Muscle of back (tissue), 13 donors: ENCODE measurements at places on chromosomes 2 and 18.

GRCh38 chr2:216700088-216700567 is 4.8 kb upstream of the IGFBP5 start:
- peak; percentile 79 for DNase-seq

- peak; percentile 19 for DNase-seq
Observed at GRCh38 chr2:204722207-204722606, 176.9 kb downstream of the PARD3B start.

- no peak for DNase-seq
Observed at GRCh38 chr2:24253303-24253919, 78.6 kb downstream of the FAM228A start.

DNA sequence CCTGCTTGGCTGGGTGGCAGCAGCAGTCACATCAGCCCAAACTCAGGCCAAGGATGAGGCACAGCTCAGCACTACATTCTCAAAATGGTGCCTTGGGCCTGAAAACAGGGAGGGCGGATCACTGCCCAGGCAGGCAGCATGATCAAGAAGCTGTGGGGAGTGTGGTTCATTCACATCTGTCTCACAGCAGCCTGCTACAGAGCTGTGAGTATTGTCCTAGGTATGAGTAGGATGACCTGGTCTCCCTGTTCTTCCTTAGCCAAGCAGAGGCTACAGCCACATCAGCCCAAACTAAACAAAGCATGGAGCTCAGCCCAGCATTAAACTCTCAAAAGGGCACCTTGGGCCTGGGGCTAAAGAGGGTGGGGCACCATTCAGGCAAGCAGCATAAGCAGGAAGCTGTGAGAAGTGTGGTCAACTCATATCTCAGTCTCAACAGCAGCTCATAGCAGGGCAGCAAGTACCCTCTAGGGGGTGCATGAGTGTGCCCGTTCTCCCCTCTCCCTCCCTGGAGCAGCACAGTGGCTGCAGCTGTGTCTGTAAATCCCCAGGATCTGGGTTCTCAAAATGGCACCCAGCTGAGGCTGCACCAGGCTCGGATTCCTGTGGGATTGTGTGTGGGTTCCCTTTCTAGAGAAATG is 139.6 kb downstream of the TRABD2A start:
- DNase-seq: no peak

GRCh38 chr2:97738179-97739019 is 25.0 kb downstream of the ZAP70 start:
- no peak for DNase-seq

DNA sequence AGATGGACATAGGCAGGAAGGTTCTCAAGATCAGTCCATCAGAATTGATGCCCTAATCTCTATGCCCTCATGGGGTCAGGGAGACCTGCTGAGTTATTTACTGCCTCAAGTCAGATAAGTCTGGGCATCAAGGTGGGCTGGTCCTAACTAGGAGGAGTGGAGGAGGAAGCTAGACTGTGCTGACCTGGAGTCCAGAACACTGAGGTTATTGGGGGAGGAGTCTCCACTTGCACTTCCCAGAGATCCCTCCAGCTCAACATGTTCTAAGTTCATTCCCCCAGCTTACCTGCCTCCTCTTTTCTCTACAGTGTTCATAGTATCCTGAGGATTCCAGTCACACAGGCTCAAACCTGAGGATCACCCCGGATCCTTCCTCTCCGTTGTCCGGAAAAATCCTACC is 19.3 kb downstream of the EVA1A start:
- no peak for DNase-seq

GRCh38 chr2:146762786-146763185 is 1082.0 kb upstream of the ACVR2A start:
- DNase-seq: no peak

DNA sequence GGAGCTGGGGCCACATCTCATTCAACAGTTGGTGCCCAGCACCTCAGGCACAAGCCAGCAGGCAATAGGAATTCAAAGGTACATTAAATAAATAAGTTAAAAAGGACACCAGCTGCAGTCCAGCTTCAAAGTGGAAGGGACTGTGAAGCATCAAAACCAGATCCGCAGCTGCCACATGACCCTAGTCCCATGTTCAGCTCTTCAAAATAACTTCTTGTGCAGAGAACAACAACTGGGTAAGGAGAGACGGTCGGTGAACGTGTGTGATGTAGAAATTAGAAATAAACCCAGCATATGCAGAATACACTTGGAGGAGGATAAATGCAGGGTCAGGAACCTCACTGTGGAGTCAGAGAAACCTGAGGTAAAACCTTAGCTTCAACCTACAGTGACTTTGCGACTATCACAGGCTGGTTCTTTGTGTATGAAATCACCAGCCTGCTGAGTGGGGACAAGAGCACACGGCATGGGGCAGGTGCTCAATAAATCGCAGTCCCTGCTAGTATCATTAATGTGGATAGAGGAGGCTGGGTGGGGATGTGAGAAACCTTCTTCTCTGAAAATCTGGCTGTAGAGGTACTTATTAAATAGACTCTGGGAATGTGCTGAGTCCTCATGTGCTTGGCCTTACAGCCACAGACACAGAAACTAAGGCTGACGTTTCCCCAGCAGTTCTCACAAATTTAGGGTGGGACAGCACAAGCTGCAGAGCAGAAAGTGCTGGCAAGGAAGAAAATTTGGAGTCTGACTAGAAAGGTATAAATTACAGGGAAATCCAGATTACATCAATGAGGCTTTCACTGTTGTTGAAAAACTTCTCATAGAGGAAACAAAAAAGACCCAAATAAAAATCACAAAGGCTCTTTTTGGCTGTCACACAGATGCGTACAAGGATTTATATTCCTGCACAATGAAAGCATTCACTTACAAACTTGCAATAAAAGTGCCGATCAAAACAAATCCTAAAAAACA is 20.7 kb downstream of the FBXO15 start:
- DNase-seq: no peak

DNA sequence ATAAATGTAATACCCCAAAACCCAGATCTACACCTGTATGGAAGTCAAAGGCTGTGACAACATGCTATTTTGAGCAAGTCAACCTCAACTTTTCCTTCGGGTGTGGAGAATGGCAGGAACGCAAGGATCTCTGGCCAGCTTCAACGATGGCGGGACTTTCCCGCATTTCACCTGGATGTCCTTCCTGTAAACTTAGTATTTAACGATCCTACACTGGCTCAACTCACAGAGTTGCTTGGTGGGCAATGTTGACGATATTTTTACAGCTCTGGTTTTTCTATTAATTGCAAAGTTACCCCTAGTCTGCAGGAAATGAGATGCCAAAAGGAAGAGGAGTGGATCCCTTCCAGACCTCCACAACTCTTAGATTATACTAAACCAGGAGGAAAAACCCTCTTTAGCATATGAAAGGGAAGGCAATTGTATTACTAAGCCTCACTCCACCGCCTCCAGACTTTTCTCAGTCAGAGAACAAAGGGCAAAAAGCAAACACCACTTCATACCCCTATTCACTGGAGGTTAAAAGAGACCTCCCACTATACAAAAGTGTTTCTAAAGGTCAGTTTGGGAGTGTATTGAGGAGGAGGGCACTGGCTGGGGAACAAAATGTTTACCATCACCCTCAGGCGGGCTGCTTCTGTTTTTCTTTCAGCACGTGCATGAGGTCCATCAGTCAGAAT is 56.5 kb upstream of the ACVR1 start:
- no peak for DNase-seq

DNA sequence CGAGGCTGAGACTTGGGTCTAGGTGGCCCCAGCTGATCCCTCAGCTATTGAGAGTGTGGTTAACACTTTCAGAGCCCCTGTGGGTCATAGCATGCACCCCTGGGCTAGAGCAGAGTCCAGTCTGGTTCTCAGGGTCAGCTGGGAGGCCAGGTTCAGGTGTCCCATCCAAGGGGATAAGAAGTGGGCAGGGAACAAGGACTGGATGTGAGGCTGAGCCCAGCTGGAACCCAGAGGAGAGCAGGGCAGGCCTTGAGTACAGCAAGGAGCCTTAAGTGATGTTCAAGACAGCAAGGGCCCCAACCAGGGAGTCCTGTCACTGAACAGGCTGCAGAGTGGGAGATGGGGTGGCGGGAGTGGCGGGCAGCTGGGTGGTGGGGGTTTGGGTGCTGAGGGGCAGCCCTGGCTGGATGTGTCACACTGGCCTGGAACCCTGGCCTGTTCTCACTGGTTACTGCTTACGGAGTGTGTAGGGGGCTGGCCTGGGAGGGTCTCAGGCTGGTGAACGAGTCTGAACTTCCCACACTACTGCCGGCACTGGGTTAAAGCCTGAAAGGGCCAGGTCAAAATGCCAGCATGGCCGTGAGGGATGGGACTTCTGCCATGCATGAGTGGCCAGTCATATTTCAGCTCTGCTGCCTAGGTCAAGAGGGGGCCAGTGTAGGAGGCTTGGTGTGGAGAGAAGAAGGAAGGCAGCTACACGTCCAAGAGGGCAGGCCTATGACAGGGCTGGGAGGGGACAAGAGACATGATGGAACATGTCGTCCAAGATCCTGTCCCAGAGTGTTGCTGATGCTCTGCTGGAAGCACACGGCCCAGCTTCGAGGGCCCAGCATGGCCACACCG is 13.6 kb downstream of the TMEM185B start:
- no peak for DNase-seq

DNA sequence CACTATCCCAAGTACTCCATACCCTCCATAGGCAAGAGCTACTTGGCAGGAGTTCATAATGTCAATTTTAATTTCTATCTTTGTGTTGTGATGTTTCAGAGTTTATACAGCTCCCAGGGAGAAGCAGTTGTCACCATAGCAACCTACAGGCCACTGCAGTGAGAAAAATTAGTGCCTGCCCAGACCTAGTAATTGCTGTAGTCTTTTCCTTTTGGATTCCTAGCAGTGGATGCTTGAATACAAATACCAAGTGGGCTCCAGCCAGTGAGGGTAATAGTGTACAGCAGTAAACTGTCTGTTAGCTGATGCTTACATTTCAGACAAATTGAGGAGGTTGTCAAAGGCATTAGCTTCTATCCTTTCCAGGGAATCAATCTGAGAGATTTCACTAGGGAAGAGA is 26.7 kb downstream of the LHCGR start:
- DNase-seq: no peak

GRCh38 chr2:132897111-132897510 is 227.1 kb upstream of the LYPD1 start:
- DNase-seq: no peak

DNA sequence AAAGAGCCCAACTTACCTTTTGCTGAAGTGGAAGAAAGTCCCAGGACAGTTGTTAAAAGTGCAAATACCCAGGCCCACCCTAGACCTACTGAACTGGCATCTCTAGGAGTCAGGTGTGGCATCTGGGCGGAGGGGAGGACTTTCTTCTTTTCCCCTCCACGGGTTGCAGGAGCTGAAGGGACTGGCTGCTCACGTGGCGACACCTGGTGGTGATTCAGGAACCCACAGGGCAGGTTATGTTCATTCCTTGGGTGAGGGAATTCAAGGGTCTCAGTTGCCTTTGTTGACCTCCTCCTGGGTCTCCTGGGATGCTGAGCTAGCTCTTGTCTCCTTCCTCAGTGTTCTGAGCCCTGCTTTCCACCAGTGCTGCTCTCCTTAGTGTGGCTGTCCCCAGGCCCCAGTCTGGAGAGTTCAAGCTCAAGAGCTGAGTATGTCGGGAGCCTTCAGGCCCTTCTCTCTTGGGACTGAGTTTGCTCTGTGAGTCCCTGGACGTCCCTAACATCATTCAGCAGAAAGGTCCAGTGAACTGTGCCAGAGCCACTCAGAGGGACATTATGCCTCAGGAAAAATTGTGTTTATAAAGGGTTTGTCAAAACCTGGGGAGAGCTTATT is 56.9 kb downstream of the DYSF start:
- peak; percentile 38 for DNase-seq

DNA sequence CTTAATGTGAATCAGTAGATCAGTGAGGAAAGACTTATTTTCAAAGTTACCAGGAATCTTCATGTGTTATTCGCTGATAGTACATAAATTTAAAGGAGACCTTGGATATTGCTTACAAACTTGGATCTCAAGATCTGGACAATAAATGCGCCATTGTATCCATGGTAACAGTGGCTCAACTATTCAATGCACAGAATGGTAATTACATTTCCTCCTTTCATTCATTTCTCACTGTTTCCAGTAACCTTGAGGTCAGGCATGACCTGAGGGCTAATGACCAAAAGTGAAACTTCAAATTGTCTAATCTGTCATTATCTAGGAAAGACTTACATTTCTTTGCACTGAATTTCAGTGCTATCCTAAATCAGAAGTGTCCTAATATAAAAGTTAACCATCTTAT is 8.1 kb downstream of the LRP2 start:
- no peak for DNase-seq
